ENCODE measurements at places on chromosomes 5 and 9.

DNA sequence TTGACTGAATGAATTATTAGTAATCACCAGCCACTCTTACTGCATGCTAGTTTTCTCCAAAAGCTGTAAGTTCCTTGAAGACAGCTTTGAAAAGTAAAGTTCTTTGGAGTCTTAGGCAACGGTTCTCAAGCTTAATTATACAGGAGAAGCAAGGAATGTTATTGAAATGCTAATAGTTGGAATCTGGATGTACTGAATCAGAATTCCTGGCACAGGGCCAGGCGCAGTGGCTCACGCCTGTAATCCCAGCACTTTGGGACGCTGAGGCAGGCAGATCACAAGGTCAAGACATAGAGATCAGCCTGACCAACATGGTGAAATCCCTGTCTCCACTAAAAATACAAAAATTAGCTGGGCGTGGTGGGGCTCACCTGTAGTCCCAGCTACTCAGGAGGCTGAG is 33.4 kb downstream of the GRIA1 start:
- no peak for DNase-seq

GRCh38 chr5:103674251-103674650 is 111.7 kb upstream of the NUDT12 start:
- no peak for DNase-seq

GRCh38 chr5:60257596-60258271 is 364.2 kb upstream of the PDE4D start:
- peak; percentile 52 for DNase-seq

GRCh38 chr9:94783102-94783682 is 56.7 kb downstream of the AOPEP start:
- peak; percentile 68 for DNase-seq

GRCh38 chr5:139861021-139861888 is 65.6 kb downstream of the PSD2 start:
- no peak for DNase-seq

GRCh38 chr9:14690948-14691730 is 2.1 kb downstream of the ZDHHC21 start:
- DNase-seq: peak; percentile 13

- DNase-seq: no peak
Measured at GRCh38 chr5:42001673-42002072, 76.6 kb downstream of the FBXO4 start.

DNA sequence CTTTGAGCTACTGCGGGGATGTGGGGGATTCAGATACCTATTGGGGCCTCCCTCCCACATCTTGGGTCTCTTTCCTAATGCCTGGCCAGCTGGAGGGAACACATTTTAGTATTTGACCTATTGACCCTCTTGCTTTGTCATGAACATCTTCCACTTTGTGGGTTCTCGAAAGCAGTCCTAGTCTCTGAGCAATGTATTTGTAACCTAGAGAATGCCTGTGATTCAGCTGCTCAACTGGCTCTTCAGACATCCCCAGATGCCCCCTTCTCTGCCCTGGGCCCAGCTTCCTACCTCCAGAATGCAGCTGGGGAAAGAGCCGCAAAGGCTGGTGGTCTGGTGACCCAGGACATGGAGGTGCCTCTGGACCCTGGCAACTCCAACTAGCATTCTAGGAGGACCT is 32.2 kb downstream of the APTX start:
- DNase-seq: no peak

GRCh38 chr9:13181652-13182051 is 97.8 kb downstream of the MPDZ start:
- DNase-seq: no peak

DNA sequence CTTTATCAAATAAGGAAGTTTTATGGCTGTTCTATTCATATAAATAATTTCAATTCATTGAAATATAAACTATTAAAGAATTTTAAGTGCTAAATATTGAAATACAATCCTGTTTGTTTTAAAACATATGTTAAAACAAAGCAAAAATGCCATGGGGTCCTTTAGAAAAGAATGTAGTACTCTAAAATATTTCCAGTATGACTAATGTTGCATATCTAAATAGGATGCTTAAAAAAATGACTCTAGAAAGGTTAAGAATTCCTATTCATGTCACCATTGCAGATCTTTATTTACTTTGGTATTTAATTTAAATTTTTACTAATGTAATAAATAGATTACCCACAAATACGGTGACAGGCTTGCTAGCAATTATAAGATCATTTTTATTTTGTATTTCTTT is 132.3 kb downstream of the ZNF608 start:
- no peak for DNase-seq

GRCh38 chr5:149636191-149636860 is 55.0 kb downstream of the ARHGEF37 start:
- DNase-seq: no peak

- peak; percentile 53 for DNase-seq
Measured at GRCh38 chr5:72511774-72512592, 4.8 kb upstream of the ZNF366 start.

- DNase-seq: peak; percentile 54
Measured at GRCh38 chr5:140402258-140403074, 833 bp downstream of the ANKHD1 start.

GRCh38 chr5:179795049-179795862 is 1.5 kb downstream of the LTC4S start:
- DNase-seq: no peak

- no peak for DNase-seq
Measured at GRCh38 chr9:133445293-133445969, 14.3 kb upstream of the CACFD1 start.

- DNase-seq: no peak
Measured at GRCh38 chr9:96565671-96566497, 53.8 kb downstream of the CDC14B start.

DNA sequence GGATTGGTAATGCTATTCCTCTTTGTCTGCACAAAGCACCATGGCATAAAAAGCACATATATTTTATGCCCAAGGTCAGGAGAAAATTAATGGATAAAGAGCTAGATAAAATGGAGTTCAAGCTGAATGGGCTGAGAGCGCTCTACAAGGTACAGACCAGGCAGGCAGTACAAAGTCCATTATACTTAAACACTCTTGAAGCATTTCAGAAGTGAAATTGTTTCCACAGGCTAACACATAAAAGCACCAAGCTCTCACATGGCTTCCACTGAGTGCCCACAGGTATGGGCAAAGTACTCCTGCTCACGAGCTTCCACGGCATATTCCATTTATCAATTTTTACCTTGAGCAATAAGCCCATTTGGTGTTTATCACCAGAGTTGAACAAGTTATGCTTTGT is 771.2 kb upstream of the DMAC1 start:
- DNase-seq: no peak

GRCh38 chr5:59275170-59275509 is 618.4 kb downstream of the PDE4D start:
- peak; percentile 37 for DNase-seq
